ENCODE measurements at places on chromosomes 6 and 20. TPM values are rescaled to one million over a fixed set of nuclear protein-coding genes. Genes with fewer than 3 reads are reported as not detected.

DNA sequence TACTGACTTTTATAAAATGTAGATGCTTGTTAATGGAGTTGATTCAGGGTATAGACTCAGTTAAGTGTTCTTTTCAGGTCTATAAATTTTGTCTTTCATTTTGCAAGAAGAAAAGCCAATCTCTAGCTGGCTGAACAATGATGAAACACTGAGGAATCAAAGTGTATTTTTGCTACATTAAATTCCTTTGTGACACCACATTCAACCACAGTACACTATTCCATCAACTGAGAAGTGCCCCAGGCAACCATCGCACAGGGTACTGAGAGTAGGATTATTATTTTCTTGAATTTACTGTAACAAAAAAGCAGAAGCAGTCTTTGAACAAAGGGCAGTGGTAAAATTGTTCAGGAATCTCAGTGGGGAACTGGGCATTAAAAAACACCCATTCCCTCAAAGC, 83.6 kb downstream of the PREP start:
- no peak for DNase-seq

- no peak for DNase-seq
Measured at GRCh38 chr20:57998276-57998675, 230.2 kb downstream of the ANKRD60 start.

The ZSCAN16 gene
- total RNA-seq, result 2.0 TPM

The MCHR2 gene
- total RNA-seq, result not detected

The NSFL1C gene
- 67.2 TPM for total RNA-seq

DNA sequence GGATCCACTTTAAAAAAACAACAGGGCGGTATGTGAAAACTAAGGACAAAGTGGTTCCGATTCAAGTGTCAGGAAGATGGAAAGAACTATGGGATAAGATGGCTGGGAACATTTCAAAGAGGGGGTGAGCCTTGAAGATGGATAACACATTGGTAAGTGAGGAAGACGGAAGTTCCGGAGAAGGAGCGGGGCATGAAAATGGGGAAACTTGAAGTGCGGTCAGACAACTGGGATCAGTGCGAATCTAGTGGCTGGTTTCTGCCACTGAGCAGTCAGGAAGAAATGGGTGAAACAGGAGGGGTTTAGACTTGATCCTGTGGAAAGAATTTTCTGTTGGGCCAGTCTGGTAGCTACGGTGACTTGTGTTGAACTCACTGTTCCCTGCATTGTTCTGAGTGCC, 1.2 kb downstream of the NAA20 start:
- DNase-seq, result no peak

DNA sequence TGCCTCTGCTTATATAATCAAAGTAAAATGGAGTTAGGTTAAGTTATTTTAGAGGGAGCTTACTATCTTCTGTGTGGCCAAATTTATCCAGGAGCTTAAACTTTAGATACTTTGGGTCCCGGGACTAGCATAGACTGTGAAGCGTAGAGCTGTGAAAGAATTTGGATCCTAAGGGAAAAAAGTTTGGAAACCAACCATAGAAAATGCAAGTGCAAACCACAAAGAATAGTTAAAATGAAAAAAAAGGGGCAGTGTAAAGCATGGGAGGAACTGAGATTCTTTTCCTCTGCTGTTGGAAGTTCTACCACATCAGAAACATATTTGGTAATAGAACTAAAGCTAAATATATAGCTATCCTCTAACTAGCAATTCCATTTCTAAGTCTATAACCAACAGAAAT, 232.2 kb upstream of the FLRT3 start:
- DNase-seq, result no peak

DNA sequence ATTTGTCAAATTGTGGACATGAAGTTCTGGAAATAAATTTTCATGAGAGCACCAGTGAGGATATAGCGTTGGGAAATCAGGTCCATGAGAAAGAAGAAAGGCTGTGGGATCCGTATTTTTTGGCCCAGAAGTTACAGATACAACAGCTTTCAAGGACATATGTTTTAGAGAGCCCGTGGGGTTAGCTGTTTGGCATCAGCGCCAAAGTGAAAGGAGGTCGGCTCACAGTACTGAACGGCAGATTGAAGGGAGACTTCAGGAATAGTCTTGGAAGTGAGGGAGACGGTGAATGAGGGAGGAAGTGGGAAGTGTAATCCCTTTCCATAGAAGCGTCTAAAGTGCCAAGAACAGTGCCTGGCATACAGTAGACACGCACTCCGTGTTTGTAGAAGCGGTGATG, 31.8 kb downstream of the ZDHHC14 start:
- DNase-seq, result no peak

DNA sequence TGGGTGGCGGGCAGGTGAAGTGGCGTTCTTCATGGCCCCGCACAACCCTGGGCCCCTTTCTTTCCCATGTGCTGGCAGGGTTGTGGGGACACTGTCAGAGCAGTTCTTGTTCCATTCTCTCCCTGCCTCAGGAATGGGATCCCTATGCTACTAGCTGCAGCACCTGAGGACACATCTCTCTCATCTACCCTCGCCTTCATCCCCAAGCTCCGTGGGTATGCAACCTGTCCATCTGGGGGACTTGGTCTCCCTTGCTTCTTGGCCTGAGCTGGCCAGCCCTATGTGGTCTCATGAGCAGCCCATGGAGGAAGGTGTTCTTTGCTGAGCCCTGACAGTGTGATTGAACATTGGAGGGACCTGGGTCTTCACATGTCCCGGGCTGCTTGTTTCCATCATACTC, 24.2 kb downstream of the CST9L start:
- DNase-seq, result no peak

GRCh38 chr20:35318502-35319157, 26.4 kb upstream of the FAM83C start:
- DNase-seq, result no peak
